ENCODE measurements at places on chromosomes 4 and X.

DNA sequence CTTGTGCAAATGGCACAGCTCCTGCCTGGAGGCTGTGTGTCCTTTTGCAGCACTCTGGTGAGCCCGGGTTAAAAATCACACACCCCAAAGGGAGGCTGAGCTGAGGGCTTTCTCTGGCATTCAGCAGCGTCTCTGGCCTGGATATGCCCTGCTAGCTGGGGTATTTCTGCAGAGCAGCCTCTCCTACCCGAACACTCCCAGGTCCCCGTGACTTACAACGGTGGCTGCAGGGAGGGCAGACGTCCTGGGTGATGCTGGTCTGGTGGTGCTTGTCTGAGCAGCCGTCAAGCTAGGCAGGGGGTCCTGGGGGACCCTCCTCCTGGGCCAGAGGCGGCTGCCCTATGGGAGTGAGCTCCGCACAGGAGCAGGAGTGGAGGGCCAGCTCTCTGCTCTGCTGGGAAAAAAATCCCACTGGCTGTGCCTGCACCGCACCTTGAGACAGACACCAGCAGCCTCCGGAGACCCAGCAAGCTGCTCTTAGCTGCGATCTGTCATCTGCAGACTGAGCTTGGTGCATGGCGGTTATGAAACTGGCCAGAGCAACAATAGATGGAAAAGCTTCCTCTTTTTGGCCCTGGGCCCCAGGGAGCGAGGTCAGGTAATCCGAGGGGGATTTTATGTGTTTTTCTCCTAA, 41.3 kb upstream of the ASMTL start:
- no peak for DNase-seq

DNA sequence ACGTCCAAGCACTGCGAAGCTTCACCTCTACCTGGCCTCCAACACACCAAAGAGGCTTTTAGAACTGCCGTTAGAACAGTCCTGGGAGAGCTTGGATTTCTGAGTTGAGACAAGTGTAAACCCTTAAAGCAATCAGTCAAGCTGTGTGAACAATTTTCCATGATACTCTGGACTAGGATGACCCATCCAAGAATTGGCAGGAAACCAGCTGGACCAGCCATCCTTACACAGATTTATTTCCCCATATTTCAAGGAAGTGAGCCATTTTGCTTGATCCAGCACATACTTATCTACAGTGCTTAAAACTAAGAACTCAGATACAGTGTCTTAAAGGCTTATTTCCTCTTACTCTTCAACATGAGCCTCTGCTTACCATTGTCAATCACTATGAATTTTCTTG, 340.7 kb upstream of the HS3ST1 start:
- DNase-seq: no peak

DNA sequence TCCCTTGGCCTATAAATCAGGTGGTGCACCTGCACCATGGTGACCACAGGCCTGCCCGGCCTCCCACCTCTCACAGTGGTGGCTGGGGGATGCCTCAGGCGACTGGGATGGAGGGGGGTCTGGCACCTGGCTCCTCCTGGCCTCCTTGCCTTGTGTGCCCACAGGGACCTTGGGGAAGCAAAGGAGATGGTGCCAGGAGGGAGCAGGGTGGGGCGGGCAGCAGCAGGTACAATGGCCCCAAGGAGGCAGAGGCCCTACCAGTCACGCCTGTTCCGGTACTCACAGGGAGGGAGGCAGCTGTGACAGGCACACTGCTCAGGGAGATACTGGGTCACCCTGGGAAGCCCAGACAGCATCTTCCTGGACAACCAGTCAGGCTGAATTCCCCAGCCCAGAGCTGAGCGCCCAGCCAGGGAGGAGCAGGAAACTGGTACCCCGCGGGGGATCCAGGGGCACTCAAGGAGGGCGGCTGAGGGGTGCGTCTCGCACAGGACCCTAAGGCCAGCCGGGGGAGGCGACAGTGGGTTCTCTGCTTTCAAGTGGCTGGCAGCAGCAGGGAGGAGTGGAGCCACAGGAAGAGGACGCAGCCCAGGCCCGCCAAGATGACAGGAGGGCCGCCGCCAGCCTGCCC, 1.2 kb upstream of the TREX2 start:
- DNase-seq: no peak

GRCh38 chr4:8760561-8760960, 111.1 kb downstream of the HMX1 start:
- no peak for DNase-seq

GRCh38 chr4:1297456-1298325, 8.0 kb downstream of the MAEA start:
- DNase-seq: no peak

- DNase-seq: no peak
Measured at GRCh38 chr4:7868436-7868775, 71.3 kb downstream of the AFAP1 start.

GRCh38 chr4:17811078-17811603, 362 bp downstream of the NCAPG start:
- DNase-seq: no peak

- no peak for DNase-seq
Measured at GRCh38 chr4:124977045-124977444, 264.5 kb upstream of the ANKRD50 start.
